ENCODE measurements at places on chromosomes 16 and 17.

GRCh38 chr16:12339686-12340085 lies 363.2 kb downstream of the SNX29 start:
- no peak for DNase-seq

DNA sequence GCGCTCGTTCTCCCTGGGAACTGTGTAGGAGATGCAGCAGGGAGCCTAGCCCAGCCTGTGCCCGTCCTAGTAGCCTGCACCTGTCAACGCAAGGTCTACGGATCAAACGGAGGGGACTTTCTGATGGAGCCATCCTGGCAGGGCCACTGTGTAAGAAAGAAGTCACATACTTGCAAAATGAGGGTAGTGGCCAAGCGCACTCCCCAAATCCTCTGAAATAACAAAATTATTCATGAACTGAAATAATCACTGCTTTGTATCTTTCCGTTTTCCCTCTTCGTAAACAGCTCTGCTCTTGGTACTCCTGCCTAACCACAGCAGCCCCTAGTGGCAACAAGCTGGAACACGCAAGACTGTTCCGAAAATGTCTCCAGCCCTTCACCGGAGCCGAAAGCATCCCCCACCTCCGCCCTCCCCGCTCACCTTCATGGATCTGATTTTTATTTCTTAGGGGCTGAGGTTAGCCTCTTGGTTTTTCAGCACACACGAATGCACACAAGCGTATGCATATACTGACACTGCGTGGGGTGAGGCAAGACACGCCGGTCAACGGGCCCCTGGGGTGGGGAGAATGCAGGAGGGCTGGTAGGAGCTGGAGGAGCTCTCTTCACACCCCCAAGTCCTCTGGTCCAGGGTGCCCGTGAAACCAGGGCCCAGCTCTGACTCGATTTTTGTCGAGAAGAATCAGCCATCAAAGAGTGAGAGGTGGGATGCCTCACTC lies 100.8 kb downstream of the ABCC12 start:
- DNase-seq = peak; percentile 44

DNA sequence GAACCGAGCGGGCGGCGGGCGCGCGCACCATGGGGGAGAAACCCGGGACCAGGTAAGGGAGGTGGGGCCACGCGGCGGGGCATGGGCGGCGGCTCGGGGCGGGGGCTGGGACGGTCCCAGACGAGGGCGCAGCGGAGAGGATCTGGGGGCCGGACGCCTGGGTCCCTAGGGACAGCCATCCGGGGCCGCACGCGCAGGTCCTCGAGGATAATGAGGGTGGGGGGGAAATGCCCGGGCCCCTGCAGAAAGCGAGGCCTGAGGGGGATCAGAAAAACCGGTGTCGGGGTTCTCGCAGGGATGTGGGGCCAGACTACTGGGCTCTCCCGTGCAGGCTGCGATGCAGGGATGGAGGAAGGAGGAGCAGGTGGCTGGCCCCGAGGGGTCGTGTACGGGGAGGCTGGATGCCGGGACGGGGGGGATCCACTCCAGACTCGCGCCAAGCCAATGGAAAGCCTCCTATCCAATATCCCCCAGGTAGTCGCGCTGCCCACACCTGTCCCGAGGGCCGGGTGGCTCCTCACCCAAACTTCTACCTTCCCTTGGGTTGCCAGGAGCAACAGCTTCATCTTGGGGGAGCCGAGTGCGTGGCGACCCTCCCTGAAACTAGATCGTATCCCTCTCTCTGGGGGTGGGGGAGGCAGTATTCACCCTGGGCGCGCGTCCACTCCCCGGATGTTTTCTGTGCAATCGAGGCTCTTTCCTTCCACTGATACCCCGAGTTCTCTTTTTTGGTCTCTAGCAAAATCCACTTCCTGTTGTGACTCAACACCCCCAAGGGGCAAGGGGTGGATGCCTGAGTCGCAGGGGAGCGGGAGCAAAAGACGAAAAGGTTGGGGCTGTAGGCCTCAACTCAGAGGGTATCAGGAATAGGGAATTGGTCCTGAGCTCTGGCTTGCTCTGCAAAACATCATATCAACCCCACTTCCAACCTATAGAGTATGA lies 532 bp downstream of the ARRB2 start:
- no peak for DNase-seq

DNA sequence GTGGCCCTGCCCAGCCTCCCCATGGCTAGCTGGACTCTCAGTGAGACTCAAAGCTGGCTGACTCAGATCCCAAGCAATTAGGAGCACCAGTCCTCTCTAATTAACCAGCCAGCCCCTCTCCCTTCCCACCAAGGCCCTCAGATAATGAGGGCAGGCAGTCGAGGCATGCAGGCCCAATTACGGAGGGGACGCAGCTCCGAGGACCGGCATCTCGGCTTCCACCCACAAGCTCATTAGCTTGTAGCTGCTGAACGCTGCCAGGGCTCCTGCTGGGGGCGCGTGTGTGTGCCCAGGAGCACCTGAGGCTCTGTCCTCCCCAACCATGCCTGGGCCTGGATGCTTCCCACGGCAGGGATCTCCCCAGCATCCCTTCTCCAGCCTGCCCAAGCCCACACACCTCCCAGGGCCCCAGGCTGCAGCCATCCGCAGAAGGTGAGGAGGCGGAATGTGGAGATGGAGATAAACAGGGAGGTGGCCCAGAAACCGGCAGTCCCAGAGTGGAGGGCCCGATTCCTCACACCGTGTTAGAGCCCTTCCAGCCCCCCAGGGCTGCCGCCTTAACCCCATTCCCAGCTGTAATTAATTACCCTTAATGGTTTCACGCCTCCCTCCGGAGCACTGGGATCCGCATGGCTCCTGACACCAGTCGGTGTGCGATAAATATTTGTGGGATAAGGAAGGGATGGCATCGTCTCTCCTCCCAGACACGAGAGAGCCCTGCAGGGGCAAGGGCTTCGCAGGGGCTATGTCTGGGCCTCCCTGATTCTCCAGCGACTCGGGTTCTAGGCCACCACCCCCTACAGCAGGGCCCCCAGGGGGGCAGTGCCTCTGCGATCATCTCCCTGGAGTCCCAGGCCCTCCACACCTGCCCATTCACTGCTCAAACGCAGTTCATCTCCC lies 42.2 kb downstream of the RPH3AL start:
- no peak for DNase-seq

DNA sequence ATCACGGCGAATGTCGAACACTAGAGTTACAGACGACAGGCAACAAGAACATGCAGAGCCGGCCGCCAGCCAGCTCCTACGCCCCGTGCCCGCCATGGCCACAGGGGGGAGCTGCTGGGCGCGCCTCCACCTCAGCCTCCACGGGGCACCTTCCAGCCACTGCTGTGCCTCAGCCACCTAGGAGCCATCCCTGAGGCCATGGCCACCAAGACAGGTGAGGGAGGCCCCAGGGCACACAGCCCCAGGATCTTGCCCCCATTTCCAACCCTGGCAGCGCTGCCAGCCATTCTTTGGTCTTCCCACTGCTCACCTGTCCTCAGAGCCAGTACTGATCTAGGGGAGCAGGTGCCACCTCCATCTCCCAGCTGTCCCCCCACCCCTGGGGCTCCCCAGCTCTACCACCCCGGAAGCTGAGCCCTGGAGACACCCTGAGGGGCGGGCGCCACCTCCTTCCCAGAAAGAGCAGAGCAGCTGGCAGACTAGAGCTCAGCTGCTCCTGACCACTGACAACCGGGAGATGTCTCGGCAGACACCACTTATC lies 11.8 kb downstream of the GNPTG start:
- DNase-seq = no peak
